HCT116 (cell line): ENCODE measurements at places on chromosomes 5 and 9. TPM values are rescaled to one million over a fixed set of nuclear protein-coding genes. Genes with fewer than 3 reads are reported as not detected.

The PTGES gene
- total RNA-seq = 17.2 TPM

The IL4 gene
- total RNA-seq = not detected

The AGXT2 gene
- total RNA-seq = not detected

The MYO10 gene
- total RNA-seq = 34.9 TPM

The EGFLAM gene
- not detected for total RNA-seq

The FOXD4L6 gene
- total RNA-seq = 0.54 TPM

The GPX8 gene
- 36.5 TPM for total RNA-seq

The TEX48 gene
- total RNA-seq = not detected

The ARL15 gene
- 15.0 TPM for total RNA-seq

The CEL gene
- 6.9 TPM for total RNA-seq

The MAST4 gene
- 1.1 TPM for total RNA-seq

The SOWAHA gene
- 0.39 TPM for total RNA-seq

The CCL27 gene
- total RNA-seq = 1.0 TPM

The SPATA31C1 gene
- total RNA-seq = not detected
